ENCODE measurements at places on chromosomes 12 and 14.

- no peak for DNase-seq
Measured at GRCh38 chr14:26528415-26529182, 69.2 kb downstream of the NOVA1 start.

DNA sequence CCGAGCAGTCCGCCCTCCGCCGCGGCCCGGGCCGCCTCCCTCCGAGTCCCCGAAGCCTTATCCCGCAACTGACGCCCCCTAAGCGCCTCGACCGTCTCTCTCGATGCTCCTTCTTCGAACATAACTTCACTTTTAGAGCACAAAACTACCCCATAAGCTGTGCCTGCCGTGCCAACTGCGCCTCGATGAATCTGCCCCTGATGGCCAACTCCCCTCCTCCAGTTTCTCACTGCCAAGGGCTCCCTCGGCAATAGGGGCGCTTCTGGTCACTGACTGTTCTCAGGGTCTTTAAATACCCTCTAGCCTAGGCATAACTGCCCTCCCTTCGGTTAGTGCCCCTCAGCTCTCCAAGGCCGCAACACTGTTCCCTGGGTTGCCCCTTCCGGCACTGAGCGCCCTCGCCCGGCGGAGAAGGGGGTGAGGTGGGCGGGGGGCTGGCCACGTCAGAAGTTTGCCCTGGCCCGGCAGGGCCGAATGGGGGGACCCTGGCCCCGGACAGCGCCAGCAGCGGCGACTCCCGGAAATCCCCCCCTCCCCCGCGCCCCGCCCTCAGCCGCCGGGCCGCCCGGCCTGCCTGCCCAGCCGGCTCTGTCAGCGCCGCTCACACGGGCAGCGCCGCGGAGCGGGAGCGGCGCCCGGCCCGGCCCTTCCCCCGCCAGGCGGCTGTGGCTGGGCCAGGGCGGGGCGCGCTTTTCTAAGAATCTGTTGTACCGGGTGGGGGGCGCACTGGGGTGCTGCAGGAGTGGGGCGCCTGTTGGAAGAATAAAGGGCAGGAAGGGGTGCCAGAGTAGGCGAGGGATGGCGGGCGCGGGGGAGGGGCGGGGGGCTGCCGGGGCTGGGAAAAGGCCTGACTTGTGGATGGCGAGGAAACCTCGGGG, 10.6 kb downstream of the RARG start:
- DNase-seq: peak; percentile 58

GRCh38 chr12:10645910-10646309, 27.9 kb downstream of the STYK1 start:
- no peak for DNase-seq

DNA sequence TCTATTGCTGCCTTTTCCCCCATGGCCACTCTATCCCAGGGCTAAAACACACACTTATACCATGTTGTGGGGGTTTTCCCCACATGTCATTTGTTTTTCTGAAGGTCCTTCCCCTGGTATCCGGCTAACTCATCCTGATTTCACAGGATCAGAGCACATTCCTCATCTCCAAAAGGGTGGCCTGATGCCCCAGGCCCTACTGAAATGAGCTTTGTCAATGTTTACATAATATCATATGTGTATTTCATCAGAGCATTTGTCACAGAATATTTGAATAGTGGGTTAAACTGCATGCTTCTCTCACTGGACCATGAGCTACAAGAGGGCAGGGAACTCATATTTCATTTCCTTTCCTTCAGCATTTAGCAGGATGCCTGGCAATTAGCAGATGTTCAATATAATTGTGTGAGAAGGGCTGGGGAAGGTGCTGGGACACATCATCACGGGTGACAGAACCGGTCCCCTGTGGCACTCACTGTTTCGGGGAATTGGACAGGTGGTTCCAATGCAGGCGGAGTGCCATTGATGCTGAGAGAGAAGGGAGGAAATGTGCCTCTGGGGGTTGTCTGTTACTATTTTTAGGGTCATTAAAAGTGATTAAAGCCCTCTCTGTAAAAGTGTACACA, 26.8 kb downstream of the EMP1 start:
- DNase-seq: no peak

GRCh38 chr12:118404876-118405521, 28.6 kb downstream of the SUDS3 start:
- peak; percentile 41 for DNase-seq

- peak; percentile 54 for DNase-seq
Measured at GRCh38 chr14:90397425-90398314, 841 bp downstream of the CALM1 start.

- no peak for DNase-seq
Measured at GRCh38 chr12:108798551-108799221, 58.7 kb downstream of the SSH1 start.

- no peak for DNase-seq
Measured at GRCh38 chr12:48716168-48716492, 377 bp downstream of the CCNT1 start.

GRCh38 chr12:79406993-79407392, 283.8 kb downstream of the PAWR start:
- no peak for DNase-seq

DNA sequence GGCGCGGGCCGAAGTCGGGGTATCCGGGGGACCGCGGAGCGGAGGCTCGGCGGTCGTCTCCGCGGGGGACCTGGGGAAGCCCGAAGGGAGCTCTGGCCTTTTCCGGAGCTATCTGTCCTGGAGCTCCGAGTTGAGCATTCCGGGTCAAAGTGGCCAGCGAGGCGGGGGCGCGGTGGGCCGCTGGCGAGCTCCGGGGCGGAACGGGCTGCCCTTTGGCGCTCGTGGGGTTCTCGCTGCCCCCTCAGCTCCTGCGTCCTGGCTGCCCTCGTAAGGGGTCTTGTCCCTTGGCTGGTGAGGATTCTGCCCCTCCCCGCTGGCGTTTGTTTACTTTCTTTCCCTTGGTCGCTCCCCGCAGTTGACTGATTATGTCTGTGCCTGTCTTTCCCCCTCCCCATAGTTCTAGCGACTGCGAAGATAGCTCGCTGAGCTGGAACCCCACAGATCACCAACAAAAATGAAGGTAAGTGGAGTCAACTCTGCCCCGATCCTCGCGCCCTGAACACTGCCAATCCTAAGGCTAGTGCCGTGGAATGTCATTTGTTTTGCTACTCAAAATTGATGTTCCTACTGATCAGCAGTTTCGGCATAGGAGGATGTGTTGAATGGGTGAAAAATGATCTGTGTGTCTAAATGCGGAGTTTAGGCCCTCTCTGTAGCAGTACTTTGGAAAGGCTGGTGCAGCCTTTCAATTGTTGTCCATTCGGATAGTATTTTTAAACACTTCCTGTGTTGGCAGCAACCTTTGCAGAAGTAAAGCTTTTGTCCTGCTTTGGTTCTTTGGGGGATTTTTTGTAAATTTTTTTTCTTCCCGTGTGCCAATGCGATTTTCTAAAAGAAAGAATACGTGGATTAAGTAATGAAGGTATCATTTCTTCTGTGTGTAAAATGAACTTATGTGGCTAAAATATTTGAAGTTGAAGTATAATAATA, 1.3 kb downstream of the ARID4A start:
- no peak for DNase-seq

DNA sequence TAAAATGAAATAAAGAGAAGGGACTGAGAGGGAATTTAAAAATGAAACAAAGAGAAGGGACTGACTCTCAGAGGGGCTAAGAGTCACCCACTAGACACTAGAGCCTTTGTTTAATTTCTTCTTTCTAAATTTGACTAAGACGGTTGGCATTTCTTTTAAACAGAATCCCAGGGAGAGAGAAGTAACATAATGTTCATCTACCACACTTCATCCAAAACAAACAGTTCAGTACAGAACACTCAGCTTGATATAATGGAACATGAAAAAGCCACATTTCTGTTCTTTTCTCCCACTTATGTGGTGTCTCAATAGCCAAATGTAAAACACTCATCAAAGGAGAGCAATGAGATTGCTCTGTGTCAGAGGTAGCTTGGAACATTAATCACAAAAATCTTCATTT, 10.1 kb upstream of the NT5DC3 start:
- DNase-seq: no peak

DNA sequence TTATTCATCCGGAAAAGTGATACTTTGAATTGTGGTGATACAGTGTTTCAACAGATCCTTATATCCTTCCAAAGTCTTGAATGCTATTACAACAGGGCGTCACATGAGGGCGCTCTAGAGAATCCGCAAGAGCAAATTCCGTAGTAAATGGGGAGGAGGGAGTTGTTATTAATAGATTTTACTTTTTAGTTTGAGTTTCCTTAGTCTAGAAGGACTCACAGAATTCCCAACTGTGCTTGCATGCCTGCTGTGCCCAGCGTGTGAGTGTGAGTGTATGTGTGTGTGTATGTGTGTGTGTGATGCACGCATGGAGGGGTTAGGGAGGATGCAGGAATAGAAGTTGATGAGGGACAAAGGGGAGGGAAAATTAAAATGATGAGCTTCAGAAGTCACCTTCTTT, 375.3 kb downstream of the C12orf75 start:
- DNase-seq: peak; percentile 43

DNA sequence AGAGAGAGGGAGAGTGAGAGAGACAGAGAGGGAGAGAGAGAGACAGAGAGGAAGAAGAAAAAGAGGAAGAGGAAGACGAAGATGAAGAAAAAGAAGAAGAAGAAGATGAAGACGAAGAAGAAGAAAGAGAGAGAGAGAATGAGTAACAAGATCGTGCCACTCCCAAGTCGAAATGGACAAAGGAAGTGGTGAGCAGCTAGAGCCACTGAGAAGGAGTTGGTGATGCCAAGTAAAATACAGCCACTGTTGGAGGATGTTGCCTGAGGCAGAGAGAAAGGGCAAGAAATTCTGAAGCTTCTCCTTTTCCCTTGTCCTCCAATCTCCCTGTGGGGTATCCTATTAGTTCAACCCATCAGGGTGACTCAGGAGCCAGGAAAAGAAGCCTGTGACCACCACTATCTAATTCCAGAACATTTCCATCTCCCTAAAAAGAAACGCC, 12.5 kb upstream of the ANAPC5 start:
- DNase-seq: no peak

DNA sequence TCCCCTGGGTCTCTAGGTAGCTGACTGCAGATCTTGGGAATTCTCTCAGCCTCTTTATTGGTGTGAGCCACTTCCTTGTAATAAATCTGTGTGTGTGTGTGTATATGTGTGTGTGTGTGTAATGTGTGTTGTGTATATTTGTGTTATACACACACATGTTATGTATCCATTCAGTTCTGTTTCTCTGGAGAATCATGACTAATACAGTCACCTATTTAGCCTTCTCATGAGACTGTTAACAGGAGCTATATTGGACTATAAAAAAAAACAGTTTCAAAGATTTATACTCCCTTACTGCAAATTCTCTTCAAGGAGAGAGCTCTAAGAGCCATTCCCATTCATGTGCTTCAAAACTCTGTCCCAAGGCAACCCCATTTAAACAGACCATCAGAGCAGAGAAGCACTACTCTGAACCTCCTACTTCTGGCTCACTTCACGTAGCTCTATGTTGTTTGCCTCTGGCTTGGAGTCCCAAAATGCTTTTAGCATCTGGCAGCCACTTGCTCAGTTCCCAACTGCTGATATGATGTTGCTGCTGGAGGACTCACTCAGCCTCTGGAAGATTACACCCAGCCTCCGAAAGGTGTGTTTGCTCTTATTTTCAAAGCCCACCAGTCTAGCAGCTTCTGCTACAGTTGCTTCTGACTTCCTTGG, 48.7 kb upstream of the KITLG start:
- no peak for DNase-seq

DNA sequence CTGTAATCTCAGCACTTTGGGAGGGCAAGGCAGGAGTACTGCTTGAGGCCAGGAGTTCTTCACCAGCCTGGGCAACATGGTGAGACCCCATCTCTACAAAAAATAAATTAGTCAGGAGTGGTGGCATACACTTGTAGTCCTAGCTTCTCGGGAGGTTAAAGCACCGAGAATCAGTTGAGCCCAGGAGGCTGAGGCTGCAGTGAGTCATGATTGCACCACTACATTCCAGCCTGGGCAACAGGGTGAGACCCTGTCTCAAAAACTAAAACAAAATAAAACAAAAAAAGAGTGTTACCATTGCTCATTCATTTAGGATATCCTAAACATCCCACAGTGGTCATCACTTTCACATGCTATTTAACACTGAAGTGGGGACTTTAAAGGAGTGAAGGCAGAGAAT, 7.8 kb downstream of the NEK9 start:
- no peak for DNase-seq

- DNase-seq: no peak
Measured at GRCh38 chr14:106843951-106844483, 1317.6 kb downstream of the TMEM121 start.

- no peak for DNase-seq
Measured at GRCh38 chr14:22469538-22470303, 119.3 kb downstream of the DAD1 start.

- DNase-seq: no peak
Measured at GRCh38 chr14:93033983-93034670, 81.6 kb downstream of the ITPK1 start.

- DNase-seq: no peak
Measured at GRCh38 chr14:27929797-27930347, 836.7 kb upstream of the FOXG1 start.

DNA sequence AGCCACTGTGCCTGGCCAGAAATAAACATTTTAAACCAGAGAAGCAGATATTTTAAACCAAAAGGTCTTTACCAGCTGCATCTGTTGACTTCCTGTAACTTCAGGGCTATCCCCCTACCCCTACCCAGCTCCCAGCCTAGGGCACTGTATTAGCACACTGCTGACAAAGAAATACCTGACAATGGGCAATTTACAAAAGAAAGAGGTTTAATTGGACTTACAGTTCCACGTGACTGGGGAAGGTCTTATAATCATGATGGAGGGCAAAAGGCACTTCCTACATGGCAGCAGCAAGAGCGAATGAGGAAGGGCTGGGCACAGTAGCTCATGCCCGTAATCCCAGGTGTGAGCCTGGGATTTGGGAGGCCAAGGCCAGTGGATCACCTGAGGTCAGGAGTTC, 26.0 kb downstream of the GEMIN2 start:
- DNase-seq: no peak

DNA sequence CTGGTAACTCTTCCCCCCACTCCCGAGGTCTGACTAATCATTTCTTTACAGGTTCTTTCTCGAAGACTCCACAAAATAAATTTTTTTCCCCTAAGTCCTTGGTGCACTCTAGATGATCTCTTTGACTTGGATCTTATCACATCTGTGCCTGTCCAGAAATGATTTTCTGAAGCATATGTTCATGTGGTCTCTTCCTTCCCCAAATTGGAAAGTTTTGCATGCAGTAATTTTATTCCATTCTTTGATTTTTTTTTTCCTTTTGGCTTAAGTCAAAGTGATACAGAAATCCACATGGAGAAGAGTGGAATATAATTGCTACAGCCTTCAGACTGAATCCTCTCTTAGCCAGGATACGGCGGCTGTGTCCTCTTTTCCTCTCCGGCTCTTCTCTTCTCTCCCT, 213.3 kb downstream of the BMP4 start:
- DNase-seq: no peak

- no peak for DNase-seq
Measured at GRCh38 chr12:115852054-115852453, 425.4 kb downstream of the MED13L start.

DNA sequence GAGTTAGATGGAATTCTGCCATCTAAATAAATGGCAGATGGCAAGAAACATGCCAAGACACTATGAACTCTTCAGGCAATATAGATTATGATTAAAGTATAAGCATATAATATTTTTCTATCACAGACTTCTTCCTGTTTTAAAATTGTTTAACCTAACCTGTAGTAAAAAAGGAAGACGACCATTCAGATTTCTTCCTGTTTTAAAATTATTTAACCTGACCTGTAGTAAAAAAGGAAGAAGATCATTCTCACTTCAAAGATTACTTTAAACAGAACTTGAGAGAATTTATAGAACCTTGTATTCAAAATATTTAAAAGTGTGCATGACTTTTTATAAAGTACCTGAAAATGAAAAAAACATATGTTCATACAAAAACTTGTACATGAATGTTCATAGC, 63.5 kb downstream of the RPS6KA5 start:
- no peak for DNase-seq

Measured in NCI-H774 (cell line).